Dorsolateral prefrontal cortex (tissue), 122 donors: ENCODE measurements at places on chromosomes 2 and 18.

DNA sequence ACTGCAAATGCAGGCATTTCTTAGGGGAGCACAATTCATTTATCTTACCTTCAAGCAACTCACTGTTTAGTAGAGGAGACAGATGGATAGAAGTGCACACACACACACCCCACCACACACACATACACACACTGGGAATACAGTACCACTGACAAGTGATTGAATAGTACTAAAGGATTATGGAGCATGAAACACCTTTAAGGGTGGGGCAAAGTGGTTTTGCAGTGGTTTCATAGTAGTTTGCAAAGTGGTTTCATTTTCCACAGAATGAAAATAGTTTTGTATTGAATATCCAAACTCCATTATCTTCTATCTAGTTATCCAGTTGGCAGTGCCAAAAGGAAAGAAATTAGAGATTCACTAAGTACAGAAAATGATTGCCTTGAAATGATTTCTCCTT lies 18.9 kb downstream of the KIF5C start:
- DNase-seq, result no peak

DNA sequence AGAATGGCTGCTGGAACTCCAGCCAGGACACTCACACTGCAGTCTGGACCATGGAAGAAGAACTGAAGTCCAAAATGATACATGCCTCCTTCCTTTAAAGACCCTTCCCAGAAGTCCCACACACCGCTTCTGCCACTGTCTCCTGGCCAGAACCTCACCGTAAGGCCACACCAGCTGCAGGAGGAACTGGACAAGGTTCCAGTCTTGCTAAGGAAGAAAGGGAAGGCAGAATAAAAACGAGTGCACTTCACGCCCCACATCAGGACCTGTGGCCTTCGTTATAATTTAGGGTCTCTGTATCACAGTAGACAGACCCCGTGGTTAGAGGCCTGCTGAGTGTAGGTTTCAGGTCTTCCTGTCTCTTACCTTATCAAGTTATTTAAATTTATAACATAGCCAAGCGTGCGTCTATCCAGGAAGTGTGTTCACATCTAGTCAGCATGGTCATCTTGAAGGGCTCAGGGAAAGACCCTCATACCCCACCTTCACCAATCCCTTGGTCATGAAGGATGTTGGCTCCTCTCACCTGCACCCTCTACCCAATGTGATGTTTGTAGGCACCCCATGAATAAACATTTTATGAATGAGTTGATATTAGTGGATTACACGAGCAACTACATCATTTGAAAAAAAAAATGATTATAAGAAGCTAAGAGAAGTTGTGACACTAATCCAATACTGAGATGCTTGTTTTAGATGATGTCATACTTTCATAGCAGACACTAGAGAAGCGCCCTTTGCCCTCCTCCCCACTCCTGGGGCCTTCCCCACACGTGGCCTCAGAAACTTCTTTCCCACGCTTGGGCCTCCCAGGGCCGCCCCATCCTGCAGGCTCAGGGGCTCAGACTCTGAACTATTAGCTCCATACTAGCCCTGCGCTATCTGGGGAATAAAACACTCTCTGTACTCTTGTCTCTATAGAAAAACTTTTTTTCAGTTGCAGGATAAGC lies 157.6 kb downstream of the FAM210A start:
- DNase-seq, result no peak

DNA sequence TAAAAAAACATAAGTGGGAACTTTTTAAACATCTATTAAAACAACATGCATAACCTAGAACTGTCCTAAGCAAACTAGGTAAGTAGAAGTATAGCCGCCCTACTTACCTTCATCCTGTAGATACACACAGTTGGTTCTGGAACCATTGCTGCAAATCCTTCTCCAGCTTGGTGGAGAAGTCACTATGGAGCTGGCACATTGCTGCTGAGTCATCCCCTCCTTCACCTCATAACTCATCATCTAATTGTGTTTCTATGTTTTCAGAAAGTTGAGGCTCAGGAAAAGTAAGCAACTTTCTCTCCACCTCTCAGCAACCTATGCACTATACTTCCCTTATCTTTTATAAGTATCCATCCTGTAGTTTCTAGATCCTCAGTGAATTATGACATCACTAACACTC lies 269.8 kb upstream of the MMADHC start:
- no peak for DNase-seq

- no peak for DNase-seq
These were observed 70.4 kb downstream of the MYL12B start for GRCh38 chr18:3332376-3332775.

DNA sequence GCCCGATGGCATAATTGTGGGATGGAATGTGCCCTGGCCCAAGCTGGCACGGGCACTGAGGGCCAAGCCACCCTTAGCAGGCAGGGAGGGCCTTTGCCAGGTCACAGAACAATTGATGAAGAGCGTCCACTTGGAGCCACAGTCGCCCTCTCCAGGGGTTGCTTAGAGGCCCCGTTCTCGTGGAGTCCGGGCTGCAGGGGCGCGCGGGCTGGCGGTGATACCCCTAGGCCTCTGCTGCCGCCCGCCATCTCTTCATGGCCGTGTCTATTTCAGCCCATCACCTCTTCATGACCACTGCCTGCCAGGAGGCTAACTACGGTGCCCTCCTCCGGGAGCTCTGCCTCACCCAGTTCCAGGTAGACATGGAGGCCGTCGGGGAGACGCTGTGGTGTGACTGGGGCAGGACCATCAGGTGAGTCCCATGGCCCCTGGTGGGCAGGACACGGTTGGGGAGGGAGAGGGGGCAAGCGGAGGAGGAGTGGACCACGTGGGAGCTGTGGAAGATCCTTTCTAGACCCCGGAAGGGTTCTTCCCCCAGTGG lies 17.6 kb downstream of the RAMP1 start:
- DNase-seq, result peak; percentile 29
